ENCODE measurements at places on chromosomes 16 and 17. TPM values are rescaled to one million over a fixed set of nuclear protein-coding genes. Genes with fewer than 3 reads are reported as not detected.

Gene TBC1D28
- total RNA-seq, result not detected

DNA sequence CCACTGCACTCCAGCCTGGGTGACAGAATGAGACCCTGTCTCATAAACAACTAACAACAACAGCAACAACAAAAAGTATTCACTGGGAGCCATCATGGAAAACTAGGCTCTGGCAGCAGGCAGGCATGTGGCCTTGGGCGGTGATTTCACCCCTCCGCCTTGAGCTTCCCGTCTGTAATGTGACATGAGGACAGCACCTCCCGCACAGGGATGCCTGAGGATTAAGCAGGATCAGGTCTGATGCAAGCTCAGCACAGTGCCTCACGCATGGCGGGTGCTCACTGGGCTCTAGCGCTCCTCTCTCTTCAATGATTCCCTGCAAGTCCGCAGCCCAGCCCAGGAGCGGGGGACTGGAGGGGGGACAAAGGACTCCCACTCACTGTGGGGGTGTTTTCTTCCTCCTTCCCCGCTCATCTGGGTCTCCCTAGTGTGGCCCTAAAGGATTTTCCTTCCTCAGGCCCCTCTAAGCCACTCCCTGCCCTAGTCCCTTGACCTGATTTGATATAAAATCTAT lies 2.8 kb downstream of the PLCD3 start:
- no peak for DNase-seq

- DNase-seq, result no peak
These were observed 33.7 kb upstream of the LITAF start for GRCh38 chr16:11620243-11621003.

DNA sequence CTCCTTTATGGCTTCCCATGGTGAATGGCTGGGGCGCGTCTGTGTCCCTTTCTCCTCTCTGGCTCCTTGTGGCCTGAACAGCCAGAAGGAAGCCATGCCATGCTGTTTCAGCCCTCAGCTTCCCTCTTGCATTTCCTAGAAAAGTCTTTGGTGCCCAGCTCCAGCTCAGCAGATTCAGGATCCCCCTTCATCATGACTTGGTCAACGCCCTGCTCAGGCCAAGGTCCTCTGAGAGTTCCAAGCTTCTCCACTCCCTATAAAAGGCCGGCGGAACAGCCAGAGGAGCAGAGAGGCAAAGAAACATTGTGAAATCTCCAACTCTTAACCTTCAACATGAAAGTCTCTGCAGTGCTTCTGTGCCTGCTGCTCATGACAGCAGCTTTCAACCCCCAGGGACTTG lies at the start of gene CCL13:
CCL13 (plus strand) TSS at position 287 of the 400 bp plus-strand sequence; CDS start at position 334, 47 bp downstream.
- DNase-seq, result no peak

Measured in uterus (tissue), 4 donors.